ENCODE measurements at places on chromosomes 13 and 19.

GRCh38 chr13:75789451-75790197 is 153.5 kb downstream of the LMO7 start:
- DNase-seq = no peak

GRCh38 chr19:42352301-42353259 is 27.1 kb downstream of the MEGF8 start:
- DNase-seq = no peak

DNA sequence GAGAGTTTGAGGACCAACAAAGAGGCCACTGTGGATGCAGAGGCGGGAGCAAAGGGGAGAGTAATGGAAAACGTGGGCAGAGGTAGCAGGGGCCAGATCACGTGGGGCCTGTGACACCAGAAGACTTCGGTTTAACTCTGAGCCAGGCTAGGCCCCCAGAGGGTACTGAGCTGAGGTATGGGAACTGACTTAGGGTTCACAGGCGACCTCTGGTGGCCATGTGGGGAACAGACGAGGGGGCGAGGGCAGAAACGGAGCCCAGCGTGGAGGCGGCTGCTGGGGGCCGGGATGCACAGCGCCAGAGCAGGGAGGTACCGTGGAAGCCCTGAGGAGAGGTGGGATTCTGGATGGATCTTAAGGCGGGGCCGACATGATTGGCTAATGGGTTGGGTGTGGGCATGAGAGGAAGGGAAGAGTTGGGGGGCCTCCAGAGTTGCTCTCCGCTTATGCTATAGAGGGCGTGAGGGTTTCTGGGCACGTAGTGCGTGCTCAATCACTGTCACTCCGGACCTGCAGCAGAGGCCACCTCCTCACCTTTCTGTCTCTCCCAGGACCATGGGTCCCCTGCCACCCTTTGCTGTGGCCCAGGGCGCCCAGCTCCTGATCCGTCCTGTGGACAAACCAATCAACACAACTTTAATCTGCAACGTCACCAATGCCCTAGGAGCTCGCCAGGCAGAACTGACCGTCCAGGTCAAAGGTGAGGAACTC is 13.7 kb downstream of the PVR start:
- DNase-seq = peak; percentile 71

DNA sequence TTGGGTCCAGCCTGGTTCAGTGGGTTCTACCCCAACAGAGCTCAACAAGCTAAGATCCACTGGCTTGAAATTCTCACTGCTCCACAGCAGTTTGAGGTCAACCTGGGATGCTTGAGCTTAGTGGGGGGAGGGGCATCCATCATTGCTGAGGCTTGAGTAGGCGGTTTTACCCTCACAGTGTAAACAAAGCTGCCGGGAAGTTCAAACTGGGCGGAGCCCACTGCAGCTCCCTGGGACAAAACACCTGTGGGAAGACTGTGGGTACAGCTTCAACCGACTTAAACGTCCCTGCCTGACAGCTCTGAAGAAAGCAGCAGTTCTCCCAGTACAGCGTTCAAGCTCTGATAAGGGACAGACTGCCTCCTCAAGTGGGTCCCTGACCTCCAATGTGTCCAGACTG is 1161.9 kb downstream of the UQCRFS1 start:
- DNase-seq = no peak

- no peak for DNase-seq
Measured at GRCh38 chr19:43305642-43306041, 36.3 kb upstream of the PSG9 start.

DNA sequence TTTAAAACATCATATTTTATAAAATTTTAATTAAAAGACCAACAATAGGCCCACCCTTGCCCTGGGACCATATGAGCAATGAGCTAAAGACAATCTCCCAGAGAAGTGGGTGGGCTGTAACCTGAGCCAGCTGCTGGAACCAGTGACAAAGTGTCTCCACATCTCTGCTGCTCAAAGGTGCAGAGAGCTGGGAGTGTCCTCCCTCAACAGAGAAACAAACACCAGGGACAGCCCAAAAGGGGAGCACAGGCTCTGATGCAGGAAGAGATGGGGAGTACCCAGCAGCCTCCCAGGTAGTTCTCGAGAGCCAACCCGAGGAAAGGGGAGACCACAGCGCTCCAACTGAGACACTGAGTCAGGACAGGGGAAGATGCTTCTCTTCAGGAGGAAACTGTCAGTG is 39.1 kb downstream of the DOCK9 start:
- DNase-seq = no peak

DNA sequence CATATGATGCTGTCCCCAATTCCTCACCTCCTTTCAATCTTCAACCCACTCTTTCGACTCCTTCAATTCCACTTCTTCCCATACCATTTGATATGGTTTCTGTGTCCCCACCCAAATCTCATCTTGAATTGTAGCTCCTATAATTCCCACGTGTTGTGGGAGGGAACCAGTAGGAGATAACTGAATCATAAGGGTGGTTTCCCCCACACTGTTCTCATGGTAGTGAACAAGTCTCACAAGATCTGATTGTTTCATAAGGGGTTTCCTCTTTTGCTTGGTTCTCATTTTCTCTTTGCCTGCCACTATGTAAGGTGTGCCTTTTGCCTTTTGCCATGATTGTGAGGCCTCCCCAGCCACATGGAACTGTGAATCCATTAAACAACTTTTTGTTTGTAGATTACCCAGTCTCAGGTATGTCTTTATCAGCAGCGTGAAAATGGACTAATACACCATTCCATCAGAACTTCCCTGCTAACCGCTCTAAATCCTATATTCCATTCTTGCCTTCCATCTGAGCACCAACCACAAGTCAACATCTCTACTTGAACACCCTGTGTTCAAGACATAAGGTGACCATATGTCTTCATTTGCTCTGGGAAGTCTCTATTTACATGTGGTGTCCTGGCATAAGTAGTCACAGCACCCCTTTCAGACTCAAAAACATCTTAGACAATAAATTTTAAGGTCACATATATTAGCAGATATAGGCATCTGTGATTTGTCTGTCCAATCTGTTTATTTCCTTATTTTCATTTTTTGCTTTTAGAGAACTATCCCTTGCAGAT is 122.9 kb downstream of the TSHZ3 start:
- no peak for DNase-seq

DNA sequence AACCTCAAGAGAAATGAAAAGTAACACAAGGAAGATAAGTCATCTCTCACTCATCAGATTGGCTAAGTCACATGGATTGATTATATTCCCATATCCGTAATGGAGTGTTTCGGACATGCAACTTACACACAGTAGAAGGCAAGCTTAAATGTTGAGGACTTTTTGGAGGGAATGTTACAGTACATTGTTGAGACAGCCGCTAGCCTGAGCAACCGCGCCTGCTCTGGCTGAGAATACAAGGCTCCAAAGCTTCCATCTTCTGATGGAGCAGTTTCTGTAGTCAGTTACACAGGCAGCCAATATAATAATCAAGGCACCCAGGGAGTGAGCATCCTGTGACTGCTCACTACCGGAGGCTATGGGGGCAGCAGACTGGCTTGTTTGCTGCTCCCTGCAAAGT is 1.0 kb upstream of the CRYL1 start:
- DNase-seq = no peak
